ENCODE measurements at places on chromosomes 11 and 22.

DNA sequence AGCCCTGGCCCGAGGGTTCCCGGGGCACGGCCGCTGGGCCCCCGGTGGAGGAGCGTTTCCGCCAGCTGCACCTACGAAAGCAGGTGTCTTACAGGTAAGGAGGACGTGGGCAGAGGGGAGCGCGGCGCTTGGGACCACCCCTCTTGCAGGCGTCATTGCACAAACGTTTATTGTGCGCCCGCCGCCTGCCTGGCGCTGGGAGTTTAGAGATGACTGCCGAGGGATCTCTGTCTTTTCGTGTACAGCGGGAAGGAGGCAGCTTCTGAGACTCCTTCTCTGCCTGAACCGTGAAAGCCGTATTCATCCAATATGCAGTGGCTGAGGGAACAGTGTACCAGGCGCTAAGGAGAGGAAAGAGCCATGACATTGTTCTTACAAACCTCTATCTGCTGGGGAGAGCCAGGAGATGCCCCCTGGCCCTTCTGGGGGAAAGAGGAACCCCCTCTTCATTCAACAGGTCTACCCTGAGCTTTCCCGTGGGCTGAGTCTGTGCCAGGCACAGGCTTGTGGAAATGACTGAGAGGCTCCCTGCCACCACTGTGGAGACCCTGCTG lies 13.8 kb upstream of the DGKZ start:
- no peak for DNase-seq

DNA sequence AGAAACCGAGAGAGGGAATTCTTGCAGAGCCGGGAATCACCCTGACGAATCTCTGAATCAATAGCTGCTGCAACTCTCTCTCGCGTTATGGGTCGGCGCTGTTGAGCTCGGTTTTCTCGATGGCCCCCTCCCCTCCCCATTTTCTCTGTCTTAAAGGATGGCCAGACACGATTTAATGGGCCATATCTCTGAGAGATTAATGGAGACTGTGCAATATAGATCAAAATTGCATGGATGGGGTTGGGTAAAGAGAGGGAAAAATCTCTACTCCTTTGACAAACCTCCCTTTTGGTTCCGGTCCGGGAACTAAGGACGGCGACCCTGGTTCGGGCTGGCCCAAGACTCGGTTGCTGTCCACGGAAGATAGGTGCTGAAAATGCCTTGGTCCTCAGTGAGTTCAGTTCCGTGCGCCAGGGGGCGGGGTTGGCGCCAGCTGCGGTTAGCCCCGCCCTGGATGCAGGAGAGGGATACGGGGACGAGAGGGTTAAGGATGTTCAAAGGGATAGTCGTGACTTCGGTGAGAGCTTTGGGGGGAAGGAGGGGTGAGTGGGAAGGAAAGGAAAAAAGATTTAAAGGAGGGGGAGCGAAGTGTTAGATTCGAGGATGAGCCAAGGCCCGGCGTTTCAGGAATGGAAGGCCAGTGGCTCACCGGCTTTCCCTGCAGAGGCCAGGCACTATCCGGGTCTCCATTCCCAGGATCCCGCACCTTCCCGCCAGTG lies 103.6 kb upstream of the HSD17B12 start:
- DNase-seq: no peak

- no peak for DNase-seq
Measured at GRCh38 chr22:47553436-47553835, 791.0 kb downstream of the TBC1D22A start.

GRCh38 chr11:119031912-119032280 lies 1.2 kb upstream of the SLC37A4 start:
- DNase-seq: no peak

DNA sequence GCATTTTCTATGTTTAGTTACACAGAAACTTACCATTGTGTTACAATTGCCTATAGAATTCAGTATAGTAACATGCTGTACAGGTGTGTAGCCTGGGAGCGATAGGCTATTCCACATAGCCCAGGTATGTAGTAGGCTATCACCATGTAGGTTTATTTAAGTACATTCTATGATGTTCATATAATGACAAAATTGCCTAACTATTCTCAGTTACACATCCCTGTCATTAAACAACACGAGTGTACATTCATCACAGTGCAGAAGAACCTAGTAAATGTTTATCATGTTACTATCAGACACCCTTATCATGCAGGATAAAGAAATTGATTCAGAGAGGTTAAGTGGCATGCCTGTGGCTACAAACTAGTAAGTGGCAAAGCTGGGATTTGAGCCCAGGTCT lies 28.4 kb upstream of the BMAL1 start:
- no peak for DNase-seq

GRCh38 chr22:45845076-45845487 lies 131.9 kb downstream of the WNT7B start:
- DNase-seq: no peak

GRCh38 chr11:127888386-127888785 lies 699.0 kb downstream of the ETS1 start:
- no peak for DNase-seq

DNA sequence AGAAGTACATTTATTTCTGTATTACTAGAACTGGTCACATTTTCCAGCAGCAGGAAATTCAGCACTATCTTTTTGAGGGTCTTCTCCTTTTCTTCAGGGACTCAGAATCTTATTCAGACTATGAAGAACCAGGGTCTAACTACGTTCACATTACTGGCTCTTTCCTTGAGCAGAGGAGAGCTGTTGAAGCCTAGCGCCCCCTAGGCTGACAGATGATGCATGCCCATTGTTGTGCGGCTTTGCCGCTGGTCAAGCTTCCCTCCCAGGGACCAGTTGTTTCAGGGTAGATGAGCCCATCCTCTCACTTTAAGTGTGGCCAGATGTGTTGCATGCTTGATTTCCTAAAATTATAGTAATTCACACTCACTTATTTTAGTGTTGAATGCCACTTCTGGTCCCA lies 168.2 kb upstream of the PDGFD start:
- no peak for DNase-seq

- DNase-seq: peak; percentile 73
Measured at GRCh38 chr11:46529095-46529905, 64.5 kb downstream of the AMBRA1 start.

DNA sequence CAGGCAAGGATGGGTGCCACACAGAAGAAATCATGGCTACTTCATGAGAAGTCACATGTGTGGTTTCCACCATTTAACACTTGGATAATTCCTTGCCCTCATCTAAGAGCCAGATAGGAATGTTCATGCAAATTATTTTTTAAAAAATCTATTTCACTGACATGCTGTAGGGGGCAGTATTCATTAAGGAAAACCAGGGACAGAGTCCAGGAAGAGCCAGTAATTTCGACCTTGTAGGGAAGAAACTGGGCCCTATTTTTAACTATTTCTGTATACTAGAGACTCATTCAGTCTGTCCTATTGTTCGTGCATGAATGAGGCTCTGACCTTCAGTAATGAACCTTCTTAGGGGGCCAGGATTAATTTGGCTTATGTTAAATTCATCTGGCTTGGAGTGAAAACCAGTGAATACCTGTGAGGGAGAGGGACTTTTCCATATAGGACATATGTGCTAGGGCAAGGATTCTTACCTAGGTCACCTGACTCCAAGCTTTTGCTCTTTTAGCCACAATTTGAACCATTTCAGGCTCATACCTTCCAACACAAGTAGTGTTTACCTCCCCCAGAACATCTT lies 192.7 kb downstream of the NAV2 start:
- no peak for DNase-seq

GRCh38 chr22:30326255-30326705 lies 461 bp downstream of the TBC1D10A start:
- DNase-seq: no peak

DNA sequence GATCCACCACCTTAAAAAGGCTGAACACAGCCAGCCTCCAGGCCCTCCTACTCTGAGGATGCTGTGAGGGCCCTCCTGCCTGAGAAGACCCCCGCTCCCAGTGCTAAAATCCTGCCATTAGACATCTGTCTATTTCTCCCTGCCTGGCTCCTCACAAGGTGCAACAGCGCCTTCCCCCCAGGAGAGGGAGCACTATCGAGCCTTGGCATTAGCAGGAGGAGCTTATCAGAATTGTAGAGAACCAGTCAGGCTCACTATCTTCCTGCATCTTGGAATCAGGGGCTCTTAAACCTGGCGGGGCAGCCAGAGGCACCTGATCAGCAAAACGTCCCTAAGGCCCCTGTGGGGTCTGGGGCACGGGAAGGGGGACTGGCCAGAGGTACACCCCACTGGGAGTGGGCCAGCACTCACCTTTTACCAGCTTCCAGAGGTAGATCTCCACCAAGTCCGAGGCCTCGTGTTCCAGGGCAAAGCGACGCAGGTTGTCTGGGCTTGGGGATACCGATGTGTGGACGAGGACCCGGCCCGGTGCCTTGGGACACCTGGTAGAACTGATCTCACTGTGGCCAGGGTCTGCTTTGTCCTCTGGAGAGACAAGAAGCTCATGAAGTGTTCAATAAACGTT lies 28.7 kb downstream of the CHRDL2 start:
- DNase-seq: no peak

DNA sequence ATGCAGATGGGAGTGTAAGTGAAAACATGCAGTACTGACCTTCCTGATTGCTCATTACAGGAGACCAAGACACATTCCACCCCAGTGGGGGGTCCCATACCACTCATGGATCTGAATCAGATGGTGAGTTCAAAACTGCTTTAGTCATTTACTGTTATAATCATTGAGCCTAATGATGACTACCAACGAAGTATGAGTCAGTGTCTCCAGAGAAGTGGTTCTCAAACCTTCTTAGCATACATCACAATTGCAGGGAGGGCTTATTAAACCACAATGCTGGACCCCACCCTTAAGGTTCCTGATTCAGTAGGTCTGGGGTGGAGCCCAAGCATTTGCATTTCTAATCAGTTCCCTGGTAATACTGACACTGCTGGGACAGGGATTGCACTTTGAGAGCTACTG lies 75.8 kb downstream of the CD44 start:
- DNase-seq: peak; percentile 39

DNA sequence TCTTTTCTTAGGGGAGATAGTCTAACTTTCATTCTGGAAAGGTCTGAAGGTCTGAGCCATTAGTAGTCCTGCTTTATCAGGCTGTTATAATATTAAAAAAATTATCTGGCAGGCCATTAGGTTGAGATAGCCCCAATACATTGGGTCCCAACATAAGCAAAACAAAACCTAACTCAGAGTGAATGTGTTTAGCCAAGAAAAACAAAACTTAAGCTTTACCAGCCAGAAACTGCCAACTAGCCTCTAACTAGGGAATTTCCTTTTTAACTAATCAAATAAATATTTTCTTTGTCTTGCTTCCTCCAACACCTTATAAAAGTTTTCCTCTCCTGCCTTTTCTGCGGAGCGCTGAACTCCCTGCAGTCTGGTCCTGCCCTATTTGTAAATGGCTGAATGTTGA lies 1137.7 kb upstream of the CNTN5 start:
- no peak for DNase-seq

DNA sequence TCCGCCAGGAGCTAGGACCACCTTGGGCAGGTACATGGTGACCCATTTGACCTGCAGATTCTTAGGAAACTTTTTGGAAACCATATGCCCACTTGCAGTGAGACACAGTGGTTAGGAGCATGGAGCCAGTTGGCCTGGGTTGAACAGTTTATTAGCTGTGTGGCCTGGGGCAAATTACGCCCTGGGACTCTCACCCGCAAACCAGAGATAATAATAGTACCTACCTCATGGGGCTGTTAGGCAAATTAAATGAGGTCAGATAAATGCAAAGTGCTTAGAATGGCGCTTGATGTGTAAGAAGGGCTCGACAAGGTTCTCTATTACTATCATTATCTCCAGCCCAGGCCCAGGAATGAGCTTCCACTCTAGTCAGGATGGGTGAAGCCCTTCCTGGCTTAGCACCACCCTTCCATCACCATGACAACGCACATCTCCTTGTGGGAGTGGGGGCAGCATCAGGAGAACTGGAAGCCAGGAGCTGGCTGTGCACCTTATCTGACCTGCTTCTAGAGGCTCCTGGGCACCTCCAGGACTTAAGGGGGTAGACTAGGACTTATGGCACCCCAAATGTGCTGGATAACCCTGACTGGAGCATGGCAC lies 5.1 kb downstream of the SYT12 start:
- DNase-seq: no peak

DNA sequence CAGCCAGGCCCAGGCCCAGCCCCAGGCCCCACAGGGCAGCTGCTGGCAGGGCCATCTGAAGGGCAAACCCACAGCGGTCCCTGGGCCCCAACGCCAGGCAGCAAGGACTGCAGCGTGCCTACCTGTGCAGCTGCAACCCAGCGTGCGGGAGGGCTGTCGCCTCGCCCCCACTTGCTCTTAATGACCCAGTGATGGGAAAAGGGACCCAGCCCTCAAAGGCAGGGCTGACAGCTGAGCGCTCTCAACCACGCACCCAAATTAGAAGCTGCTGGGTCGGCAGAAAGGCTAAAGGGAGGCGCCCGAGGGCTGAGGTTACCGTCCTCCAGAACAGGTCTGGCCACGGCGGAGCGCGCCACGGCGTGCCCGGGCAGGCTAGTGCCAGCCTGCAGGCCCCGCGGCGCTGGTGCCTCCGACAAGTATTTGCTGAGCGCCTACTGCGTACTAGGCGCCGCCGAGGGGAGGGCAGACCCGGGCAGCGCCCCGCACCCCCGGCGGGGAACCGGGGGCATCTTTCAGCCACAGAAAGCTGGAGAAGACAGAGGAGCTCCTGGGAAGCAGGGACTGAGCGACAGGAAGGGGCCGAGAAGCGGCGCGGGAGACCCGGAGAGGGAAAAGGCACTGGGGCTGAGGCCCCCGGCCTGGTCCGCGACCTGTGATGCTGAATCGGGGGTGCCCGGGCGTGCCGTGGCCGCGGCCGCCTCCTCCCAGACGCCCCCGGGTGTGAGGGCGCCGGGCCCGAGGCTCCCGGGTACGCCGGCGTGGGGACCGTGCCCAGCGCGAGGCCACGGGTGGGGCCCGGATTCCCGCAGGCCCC lies 773 bp downstream of the HRAS start:
- peak; percentile 92 for DNase-seq

GRCh38 chr22:49889071-49889470 lies 29.2 kb downstream of the ALG12 start:
- DNase-seq: no peak

DNA sequence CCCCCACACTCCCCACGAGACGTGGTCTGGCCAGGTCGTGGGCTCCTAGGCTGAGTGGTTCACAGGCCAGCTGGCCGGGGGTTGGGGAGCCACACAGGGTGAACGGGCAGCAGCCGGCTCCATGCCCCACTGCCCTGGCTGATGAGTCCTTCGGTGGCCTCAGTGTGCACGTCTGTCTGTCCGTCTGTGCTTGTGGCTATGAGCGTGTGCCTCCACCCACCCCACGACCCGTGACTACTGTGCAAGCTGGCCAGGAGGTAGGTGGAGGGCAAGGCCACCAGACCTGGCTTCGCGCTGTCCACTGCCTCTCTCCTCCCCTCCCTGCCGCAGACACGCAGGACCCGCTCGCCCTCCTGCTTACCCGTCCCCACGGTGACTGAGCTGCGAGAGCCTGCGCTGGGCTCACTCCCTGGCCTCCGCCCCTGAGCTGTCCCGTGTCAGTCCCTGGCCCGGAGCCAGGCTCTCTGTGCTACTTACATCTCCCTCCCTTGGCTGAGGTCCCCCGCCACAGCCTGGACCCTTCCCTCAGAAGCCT lies 14.1 kb downstream of the CSDC2 start:
- DNase-seq: peak; percentile 87

GRCh38 chr11:106105986-106106385 lies 28.5 kb downstream of the AASDHPPT start:
- DNase-seq: no peak

- no peak for DNase-seq
Measured at GRCh38 chr11:26550022-26550421, 22.0 kb downstream of the MUC15 start.
